ENCODE measurements at places on chromosomes 6 and 20.
A peak's percentile ranks its signal among the peaks of the same experiment; 100 is the strongest.

DNA sequence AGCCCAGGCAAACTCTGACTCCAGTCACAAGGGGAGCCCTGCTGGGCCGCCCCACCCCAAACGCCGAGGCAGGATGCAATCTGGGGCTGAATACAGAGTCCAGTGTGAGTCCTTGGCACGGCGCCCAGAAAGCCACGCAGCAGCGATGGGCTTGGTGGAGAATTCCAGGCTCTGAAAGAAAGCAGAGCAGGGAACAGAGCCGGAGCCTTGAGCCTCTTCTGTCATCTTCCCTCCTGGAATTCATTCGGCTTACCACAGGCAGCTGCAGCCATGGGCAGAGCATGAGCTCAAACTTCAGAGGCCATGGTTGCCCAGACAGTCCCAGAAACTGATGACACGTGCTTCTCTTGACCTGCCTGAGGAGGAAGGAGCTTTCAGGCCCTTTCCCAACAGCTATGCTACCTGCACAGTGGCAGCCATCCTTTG lies 441.1 kb upstream of the JARID2 start:
- no peak for DNase-seq

- DNase-seq, result no peak
Observed at GRCh38 chr20:33685328-33686099, 671 bp downstream of the E2F1 start.

DNA sequence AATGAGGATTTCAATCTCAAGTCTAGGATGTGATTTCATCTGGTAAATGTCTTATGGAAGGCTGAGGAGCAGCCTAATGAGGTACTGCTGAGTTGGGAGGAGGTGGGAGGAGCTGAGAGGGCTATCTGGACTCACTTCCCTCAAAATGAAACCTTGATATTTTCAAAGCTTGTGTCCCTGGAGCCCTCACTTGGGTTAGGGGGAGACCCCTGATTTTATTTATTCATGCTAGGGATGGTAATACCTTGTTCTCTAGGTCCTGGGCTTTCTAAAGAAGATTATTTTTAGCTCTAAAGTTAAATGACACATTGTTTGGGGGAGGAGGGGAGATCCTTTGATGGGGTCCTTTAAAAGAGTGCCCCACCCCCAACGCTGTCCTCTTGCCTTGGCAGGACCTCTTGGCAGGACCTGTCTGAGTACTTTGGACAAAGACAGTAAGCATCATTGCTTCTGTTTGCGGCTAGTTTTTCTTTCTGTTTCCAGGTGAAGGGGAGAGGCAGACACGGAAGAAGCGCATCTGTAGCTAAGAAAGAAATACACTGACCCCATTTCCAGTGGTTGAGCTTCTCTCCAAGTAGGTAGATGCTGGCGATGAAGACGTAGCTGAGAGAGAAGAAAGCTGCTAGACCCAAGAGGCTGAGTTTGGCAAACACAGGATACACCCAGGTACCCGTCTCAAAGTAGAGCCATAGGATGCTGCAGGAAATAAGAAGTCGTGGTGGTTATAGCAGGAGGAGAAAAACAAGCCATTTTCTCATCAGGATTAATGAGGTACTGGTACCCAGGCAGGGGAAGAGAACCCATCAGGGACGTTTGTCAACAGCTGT lies 55.6 kb downstream of the ADTRP start:
- DNase-seq, result no peak

DNA sequence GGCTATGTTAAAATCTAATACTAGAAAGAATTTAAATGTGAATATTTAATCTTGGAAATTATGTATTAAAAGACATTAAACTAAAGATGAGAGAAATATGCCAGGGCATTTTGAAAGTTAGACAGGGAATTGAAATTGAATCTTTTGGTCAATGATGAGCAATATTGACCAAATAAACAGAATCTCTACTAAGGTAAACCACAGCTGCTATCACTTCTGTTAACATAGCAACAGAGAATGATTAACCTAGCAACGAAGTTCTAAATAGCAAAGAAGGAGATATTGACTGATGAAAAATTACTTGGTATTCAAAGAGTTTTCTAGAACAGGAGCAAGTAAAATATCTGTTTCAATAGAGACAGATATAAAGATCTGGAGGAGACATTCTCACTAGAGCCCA lies 45.2 kb upstream of the RSPO3 start:
- DNase-seq, result no peak

- no peak for DNase-seq
Observed at GRCh38 chr6:152499931-152500330, 137.2 kb downstream of the SYNE1 start.

DNA sequence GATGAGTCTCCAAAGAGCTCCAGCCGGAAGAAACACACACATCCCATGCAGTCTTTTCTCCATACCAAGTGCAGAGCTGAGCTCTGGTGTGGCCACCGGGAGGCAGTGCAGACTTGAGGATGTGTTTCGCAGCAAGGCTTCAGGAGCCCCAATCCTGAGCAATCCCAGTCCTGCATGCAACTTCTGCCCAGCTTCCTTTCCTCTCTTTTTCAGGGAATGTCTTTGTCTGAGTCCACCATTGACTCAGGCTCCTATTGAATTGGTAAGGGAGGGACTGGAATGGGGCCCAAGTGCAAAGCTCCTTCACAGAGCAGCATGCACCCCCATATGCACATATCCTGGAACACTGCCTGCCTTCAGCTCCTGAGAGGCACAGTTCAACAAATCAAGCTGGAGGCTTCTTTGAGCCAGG lies 50.5 kb upstream of the ASIP start:
- DNase-seq, result peak; percentile 51

DNA sequence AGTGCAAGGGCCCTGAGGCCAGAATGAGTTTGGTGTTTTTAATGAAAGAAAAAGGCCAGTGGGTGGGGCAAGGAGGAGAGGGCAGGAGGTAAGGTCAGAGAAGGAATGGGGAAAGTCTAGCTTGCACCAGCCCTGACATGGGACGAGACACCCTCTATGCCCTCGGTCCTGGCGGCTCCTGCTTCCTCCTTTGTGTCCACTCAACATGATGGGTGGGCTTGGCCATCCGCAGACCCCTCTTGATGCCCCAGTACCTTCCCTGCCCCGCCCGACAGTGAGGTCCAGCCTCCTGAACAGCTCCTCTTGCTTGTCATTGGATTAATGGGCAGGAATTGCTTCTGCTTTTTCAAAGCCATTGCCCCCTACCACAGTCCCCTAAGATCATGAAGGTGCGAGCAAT lies 33.6 kb upstream of the ANGPT4 start:
- no peak for DNase-seq

DNA sequence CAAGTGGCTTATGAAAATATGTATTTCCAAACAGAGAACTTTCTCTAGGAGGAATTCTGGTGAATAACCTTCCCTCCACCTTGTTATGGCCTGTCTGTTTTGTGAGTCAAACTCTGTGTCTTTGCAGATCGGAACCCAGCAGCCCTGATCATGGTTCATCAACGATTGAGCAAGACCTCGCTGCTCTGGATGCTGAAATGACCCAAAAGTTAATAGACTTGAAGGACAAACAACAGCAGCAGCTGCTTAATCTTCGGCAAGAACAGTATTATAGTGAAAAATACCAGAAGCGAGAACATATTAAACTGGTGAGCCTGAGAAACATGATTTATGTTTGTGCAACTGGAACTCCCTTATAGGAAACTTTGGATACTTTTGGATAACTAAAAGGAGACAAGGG lies 294.5 kb upstream of the PLCB4 start:
- DNase-seq, result no peak

DNA sequence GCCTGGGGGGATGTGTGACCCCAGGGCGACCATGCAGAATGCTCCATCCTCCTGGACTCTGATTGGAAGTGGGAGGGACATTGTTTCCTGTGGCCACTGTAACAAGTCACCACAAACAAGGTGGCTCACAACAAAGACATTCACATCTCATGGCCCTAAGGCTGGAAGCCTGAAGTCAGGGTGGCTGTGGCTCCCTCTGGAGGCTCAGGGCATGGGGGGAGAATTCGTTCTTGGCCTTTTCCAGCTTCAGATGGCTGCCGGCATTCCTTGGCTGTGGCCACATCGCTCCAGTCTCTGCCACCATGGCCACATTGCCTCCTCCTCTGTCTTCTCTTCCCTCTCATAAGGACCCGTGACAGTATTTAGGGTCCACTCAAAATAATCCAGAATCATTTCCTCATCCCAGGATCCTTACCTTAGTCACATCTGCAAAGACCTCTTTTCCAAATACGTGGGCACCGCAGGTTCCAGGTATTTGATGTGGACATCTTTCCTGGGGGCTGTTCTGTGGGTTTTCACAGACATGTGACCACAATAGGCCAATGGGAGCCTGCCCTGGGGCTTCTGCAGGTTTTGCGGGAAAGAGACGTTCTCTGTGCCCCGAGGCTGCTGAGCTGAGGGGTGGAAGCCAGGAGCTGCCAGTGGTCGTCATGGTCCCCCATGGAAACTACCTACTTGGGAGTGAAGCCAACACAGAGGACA lies 249.3 kb downstream of the PREX1 start:
- no peak for DNase-seq

DNA sequence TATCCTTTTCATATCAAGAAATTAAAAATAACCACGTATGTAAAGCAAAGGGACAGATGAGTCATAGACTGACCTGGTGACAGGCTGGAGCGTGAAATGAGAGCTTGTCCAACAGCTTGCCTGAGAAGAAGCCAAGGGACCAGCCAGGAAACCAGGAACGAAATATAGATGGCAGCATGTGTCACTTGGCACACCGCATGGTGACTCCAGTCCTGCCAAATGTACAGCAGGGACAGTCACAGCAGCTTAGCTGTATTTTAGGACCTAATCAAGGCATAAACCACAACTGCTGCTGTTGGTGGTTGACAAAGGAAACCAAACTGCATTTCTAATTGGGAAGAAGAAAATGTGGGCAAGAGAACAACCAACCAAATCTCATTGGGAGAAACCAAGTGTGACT lies 755.0 kb downstream of the TFAP2A start:
- no peak for DNase-seq

DNA sequence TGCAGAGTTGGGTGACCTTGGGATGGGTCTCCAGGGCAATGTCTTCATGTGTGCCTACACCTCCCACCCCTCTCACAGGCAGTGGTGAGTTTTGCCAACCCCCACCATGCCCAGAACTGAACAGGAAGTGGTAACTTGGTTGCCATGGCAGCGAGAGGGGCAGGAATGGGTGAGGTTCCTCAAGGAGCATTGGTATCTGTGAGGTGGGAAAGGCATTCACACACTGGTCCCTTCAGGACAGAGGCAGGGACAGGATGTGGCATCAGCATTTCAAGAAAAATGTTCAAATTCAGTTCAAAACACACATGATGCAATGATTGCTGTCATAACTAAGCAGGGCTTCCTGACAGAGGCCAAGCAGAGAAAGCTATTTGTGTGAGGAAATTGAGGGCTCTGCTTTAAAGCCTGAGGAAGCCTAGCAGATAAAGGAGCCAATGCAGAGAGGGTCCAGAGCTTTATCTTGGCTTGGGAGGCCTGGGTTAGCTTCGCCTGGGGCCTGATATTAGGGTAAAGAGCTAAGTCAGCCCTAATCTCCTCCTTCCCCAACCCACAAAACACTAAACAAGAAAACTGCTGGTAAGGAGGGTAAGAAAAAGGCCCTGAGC lies 551 bp downstream of the TREML2 start:
- peak; percentile 86 for DNase-seq

DNA sequence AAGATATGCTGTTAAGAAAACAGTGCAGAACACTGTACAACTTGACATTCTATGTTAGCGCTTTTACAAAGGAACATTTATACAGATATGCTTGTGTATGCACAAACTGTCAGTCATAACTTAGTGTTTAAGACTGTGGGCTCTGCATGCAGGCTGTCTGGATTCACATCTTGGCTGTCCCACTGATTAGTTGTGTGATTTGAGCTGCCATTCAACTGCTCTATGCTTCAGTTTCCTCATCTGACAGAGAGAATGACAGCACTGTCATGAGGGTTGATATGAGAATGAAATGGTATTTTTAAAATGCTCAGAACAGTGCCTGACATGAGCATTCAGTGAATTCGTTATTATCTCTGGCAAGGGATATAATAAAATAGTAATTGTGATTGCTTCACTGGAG lies 8.7 kb downstream of the SLC25A27 start:
- DNase-seq, result no peak

DNA sequence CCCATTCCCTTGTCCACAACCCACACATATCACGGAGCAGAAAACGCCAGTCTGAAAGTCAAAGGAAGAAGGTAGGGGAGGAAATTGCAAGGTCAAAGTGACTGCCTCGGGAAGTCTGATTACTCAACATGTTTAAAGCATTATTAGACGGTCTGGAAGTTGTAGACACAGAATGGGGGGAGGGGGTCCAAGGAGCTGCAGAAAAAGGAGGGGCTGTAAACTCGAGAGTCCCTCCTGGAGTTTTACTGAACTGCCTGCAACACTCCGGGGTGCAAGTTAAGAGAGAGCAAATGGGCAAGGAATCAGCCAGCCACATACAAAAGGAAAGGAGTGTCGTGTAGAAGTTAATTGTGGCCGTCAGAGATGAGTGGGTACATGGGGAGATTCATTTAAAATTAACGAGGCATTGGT lies 417.7 kb upstream of the JARID2 start:
- DNase-seq, result no peak

DNA sequence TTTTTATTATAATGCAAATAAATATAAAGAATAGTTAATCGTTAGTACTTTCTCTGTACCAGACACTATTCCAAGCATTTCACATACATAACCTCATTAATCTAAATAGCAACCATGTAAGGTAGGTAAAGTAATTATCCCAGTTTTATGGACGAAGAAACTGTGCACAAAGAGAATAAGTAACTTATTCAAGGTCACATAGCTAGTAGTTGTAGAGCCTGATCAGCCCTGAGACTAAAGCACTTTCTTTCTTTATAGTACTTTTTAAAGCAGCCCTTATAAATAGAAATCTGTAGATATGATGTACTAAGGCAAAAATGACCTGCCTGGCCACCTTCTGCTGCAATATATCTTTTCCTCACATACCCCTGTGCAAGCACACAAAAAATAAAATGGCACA lies 104.8 kb downstream of the MYO6 start:
- no peak for DNase-seq

DNA sequence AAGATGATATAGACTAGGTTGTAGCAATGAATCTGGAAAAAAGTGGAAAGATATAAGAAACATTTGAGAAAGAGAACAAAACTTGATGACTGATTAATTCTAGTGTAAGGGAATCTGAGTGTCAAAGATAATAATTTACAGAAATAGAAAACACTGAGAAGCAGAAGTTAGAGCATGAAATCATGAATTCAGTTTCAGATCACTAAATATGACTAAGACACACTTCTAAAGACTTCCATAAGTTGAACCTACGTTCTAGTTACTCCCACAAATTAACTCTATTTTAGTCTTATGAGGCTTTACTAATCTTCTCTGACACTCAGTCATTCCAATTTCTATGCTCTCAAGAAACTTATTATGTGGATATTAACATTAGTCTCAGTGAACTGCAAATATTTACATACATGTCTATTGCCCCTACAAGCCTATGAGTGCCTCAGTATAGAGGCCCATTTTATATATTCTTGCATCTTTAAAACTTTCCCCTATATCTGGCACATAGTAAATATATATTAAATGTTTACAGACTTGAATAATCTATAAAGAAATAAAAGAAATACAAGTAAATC lies 30.4 kb downstream of the IBTK start:
- DNase-seq, result no peak

DNA sequence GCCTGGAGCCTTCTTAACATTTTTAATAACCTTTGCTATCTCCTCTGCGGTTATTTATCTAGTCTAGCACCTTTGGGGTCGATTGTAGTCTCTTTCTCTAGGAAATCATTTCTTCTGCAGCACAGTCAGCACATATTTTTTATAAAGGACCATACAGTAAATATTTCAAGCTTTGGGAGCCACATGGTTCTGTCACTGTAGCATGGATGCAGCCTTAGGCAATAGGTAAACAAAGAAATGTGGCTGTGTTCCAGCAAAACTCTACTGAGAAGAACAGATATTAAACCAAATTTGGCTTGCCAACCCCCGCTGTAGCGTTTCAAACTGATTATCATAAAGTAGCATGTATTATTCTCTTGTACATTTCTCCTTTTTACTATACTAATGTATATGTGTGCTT lies 95.7 kb downstream of the SLC23A2 start:
- no peak for DNase-seq
